ENCODE measurements at places on chromosomes 5 and 9.

GRCh38 chr5:20972419-20972925 lies 984.5 kb upstream of the CDH18 start:
- DNase-seq, result peak; percentile 5

DNA sequence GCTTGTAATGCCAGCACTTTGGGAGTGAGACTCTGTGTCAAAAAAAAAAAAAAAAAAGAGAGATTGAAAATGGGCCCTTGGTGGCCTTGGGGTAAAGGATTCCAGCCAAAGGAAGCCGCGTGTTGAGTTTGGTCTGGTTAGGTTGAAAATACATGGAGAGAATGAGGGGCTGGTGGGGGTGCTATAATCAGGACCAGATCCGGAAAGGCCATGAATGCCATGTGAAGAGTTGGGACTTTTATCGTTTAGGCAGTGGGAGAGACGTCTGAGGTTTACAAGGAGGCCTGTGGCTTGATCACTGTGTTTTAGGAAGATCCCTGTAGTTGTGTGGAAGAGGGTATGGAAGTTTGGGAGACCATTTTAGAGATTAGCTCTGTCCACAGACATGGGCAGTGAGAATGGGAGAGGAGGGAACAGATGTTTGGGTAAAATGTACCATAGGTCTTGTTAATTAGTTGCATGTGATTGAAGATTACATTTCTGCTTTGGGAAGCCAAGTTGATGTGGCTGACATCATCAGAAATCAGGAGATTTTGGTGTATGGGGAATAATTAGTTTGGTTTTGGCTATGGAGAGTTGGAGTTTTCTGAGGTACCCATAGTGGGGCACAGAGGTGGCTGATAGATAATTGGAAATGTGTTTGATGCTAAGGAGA lies 3.5 kb downstream of the MSANTD3 start:
- DNase-seq, result peak; percentile 83

GRCh38 chr5:142660731-142661130 lies 25.2 kb downstream of the FGF1 start:
- DNase-seq, result no peak

DNA sequence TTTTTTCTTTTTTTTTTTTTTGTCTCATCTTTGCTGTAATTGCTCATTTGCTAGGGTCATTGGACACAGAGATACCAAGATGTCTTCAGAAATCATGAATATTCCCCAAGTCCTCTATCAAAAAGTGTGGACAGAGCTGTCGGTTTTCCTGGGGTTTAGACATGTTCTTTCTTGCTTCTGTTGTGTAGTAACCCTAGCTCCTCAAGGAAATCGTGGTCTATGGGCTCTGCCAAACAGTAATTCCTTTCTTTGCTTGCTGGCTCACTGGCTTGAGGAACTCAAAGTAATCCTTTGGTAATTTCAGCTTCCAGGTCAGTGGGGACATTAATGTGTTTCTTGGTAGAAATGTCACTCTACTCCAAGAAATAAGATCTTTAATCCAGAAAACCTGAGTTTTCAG lies 101.7 kb downstream of the TMC1 start:
- DNase-seq, result peak; percentile 15

DNA sequence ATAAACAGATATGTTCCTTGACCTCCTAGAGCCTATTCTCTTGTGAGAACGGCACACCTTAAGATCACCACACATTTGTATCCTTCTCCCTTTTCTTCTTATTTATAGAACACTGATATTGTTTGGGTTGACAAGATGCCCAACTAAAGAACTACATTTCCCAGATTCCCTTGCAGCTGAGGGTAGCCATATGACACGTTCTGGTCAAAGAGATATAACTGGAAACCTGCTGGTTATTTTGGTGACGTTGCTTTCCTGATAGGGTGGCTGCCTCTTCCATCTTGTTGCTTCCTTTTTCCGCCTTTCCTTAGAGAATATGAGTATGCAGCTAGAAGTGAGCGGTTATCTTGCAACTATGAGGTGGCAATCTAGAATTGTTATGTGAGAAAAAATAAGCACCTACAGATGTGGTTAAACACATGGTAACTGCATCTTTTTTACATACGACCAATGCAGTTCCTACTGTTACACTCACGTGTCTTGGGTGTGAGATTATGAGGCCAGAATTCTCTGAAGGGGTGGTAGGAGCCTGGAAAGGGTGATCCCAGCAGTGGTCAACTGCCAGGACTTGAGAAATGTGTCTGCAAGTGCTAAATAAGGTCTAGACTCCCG lies 72.9 kb downstream of the SEC61B start:
- peak; percentile 12 for DNase-seq

DNA sequence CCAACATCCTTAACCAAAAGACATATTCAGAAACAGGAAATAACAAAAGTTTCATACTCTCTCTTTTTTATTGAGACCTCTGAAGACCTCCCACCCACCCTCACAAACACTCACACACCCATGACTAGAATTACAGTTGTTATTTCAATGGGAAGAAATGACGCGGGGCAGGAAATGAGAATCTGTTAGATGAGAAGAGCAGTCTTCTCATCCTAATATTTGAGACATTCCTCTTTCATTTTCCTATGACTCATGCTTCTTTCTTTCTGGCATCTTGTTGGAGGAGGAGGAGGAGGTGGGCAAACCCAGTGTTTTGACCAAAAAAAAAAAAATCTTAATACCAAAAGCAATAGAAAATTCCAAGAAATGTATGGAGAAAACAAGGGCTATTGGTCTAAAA lies 179.5 kb upstream of the TARS1 start:
- peak; percentile 86 for DNase-seq

DNA sequence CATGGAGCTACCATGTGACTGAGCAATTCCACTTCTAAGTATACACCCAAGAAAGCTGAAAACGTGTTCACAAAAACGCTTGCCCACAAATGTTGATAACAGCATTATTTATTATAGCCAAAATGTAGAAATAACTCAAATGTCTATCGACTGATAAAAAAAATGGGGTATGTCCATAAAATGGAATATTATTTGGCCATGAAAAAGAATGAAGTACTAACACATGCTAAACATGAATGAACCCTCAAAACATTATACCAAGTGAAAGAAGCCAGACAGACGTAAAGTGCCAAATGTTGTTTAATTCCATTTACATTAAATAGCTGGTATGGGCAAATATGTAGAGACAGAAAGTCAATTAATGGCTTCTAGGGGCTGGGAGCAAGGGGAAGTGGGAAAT lies 184.9 kb upstream of the IRX2 start:
- no peak for DNase-seq

DNA sequence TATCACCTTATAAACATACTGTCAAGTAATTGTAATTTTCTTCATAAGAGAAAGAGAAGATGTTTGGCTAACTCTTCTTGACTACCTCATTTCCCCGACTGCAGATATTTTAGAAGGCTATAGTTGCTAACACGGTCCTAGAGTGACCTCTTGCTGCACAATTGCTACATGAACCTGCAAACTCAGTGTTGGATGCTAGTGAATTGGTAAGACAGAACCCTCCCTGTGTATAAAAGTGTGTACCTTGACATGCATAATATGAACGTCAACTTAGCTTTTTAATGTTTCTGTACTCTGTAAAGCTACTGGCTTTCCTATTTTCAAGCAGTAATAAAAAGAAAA lies 46.7 kb upstream of the CER1 start:
- DNase-seq, result peak; percentile 42

DNA sequence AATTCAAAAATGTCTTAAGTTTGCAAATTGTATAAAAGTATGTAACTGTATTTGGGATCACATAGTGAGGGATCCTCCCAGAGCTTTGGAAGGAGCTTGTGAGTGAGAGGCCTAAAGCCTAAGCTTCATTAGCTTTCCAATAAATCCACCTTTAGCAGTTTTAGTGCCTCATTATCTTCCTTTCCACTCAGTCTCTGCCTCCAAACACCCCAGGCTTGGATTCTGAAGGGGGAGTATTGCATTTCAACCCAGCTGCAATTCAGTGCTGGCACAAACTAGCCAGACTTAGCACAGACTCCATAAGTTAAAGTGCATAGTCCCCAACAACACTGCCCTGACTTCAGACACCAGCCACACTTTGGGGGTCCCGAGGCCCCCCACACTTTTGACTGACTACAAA lies 113.5 kb downstream of the SMARCA2 start:
- no peak for DNase-seq

DNA sequence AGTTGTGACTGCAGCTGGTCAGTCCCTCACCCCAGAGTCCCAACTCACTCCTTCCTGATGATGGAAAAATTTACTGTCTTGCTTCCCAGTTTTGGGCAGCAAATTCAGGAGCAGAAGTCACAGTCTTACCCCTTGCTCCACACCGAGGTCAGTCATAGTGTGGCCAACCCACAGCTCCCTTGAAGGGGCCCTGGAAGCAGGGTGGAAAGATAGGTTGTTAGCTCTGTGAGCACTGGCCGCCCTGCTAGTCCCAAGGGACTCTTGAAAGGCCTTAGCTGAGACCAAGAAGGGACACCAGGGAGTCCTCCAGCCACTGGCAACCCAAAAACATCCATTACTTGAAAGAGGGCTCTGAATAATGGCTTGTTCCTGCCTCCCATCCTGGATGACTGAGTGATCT lies 40.0 kb downstream of the GSN start:
- DNase-seq, result no peak

DNA sequence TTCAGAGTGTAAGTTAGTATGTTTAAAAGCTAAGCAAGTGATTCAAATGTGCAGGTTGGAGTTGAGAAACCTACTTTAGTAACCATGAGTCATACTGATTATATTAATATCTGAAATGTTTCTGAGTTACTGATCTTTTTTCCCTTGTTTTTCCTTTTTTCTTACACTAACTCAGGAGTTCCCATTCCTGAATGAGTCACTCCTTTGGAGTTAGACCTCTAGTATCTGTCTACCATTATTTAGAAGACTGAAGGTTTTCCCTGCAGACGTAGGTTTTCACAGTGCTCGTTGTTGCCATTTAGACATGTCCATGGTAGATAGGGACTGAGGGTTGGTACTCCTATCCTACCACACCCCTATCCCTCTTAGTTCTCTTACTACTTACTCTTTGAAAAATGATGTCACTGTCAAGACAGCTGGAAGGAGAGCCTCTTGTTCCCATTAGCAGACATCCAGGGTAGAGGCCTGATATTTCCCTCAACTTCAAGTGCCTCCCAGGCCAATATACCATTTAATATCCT lies 20.2 kb downstream of the OCLN start:
- peak; percentile 92 for DNase-seq

DNA sequence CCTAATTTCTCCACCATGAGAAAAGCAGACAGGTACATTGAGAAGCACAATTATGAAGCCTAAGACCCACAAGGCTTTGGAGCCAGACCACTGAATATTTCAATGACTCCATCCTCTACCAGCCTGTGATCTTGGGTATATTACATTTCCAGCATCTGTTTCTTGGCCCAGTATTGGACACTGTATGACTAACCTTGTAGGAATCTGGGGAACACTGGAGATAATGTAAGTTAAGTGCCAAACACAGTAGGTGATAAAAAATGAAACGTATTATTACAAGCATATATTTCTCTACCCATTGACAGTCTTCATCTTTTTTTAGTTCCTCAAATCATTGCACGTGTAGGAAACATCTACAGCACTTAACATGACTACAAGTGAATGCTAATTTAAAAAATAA lies 28.6 kb upstream of the FEM1C start:
- peak; percentile 60 for DNase-seq

- DNase-seq, result no peak
Measured at GRCh38 chr5:133114933-133115310, 63.1 kb downstream of the HSPA4 start.

DNA sequence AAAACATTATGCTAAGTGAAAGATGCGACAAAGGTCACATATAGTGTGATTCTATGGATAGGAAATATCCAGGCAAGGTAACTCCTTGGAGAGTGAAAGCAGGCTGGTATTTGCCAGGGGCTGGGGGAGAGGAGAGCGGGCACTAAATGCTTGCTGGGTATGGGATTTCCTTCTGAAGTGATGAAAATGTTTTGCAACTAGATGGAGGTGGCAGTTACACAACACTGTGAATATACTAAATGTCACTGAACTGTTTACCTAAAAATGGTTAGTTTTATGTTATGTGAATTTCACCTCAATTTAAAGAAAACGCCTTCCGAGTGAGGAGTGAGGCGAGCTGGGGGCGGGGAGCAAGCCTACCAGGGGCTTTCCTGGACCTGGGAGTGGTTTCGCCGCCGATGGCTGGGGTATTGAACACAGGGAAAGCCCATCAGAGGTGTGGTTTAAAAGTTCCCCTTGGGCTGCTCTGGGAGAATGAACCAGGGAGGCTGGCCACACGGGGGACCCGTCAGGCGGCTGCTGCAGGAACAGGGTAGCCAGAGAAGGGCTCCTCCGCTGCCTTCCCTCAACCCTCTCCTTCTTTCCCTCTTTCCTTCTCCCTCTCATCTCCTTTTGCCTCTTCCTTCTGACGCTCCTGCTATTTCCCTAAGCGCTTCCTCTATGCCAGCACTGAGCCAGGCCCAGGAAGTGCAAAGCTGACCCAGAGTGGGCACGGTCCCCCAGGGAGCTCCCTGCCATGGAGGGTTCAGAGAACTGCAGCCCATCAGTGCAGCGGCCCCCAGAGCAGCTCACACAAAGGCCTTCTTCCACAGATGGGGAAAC lies 4.9 kb downstream of the AKNA start:
- DNase-seq, result no peak

DNA sequence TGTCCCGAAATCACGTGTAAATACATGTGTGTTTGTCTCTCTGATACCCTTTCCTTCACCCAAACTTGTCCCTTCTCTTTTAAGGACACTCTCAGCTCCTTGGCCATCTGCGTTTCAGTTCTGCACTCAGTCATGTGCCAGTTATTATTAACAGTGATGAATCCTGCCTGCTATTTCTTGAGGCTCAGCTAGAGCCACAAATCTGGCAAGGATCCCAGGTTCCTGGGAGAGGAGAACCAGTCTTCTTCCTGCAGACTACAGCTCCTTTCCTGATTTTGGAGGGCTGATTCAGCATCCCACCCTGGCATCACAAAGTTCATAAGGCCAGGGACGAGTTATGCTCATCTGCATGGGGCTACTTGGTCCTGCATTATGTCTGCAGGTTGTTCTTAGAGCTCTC lies 5.6 kb downstream of the MAMDC2 start:
- peak; percentile 83 for DNase-seq

GRCh38 chr5:91277093-91277626 lies 106.0 kb downstream of the ARRDC3 start:
- no peak for DNase-seq

- DNase-seq, result peak; percentile 34
Measured at GRCh38 chr9:91195372-91196012, 166.2 kb downstream of the AUH start.
